ENCODE measurements at places on chromosomes 11 and 22.

DNA sequence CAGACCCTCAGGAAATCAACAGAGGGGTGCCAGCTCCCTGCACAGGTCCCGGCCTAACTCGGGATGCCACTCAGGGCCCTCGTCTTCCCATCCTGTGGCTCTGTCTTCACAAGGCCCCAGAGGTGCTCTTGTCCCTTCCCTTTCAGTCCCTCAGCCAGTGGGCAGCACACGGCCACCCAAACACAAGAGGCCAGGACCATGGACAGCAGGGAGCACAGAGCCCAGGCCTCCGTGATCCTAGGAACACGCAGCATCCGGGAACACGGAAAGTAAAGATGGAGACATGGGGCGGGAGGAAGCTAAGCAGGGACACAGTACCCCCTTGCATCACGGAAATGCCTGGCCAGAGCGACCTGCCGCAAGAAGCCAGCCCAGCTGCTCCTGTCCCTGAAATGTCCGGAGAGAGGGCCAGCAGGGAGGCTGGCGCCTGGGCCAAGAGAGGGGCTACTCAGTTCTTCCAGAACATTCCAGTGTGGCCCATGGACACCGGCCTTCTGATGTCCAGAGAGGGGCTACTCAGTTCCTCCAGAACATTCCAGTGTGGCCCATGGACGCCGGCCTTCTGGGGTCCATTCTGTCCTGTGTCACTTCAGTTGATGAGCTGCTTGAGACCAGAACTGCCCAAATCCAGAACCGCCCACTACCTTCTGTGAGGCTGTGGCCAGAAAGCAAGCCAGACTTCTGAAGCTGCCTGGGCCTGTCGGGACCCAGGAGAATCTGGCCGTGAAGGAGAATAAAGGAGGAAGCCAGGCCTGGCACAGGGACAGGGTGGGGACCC, 274.0 kb downstream of the BRD1 start:
- DNase-seq: peak; percentile 52

GRCh38 chr11:122714004-122714403, 58.5 kb downstream of the UBASH3B start:
- DNase-seq: no peak

GRCh38 chr11:70097783-70098563, 19.9 kb downstream of the ANO1 start:
- DNase-seq: no peak

- no peak for DNase-seq
Measured at GRCh38 chr11:62413060-62413696, 5.7 kb upstream of the SCGB1A1 start.

DNA sequence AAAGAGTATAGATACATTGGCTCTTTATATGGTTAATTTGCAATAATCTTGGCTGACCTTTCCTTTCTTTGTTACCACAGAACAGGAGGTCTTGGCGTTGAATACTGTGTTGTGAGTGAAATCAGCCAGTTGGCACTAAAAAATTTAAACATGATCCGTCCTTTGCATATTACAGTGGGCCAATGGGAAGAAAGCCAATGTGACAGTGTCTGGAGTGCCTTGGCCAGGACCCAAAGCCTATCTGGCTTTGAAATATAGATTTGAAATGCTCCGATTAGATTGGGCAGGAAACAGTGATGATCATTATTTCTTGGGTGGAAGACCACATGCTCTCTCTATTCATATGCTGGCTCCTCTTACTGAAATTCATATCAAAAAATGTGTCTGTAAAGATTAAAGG, 339.6 kb upstream of the ANO3 start:
- DNase-seq: no peak

- DNase-seq: peak; percentile 74
Measured at GRCh38 chr22:20805972-20806471, 32.1 kb downstream of the SERPIND1 start.

GRCh38 chr11:45603946-45604682, 61.3 kb downstream of the CHST1 start:
- DNase-seq: no peak

DNA sequence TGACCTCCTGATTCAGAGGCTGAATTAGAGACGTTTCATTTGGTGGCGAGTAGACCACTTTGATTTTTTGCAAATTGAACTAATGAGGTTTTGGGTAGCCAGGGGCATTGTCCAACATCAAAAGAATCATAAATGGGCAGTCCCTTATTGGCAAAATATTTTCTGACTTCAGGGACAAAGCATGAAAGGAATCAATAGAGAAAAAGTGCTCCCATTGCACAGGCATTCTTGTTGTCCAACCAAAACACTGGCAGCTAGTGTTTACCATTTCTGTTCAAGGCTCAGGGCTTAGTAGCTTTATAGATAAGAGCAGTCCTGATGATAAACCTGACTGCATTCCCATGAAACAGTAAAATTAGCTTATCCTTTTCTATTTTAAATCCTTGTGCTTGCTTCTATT, 6.4 kb upstream of the CARD16 start:
- no peak for DNase-seq

DNA sequence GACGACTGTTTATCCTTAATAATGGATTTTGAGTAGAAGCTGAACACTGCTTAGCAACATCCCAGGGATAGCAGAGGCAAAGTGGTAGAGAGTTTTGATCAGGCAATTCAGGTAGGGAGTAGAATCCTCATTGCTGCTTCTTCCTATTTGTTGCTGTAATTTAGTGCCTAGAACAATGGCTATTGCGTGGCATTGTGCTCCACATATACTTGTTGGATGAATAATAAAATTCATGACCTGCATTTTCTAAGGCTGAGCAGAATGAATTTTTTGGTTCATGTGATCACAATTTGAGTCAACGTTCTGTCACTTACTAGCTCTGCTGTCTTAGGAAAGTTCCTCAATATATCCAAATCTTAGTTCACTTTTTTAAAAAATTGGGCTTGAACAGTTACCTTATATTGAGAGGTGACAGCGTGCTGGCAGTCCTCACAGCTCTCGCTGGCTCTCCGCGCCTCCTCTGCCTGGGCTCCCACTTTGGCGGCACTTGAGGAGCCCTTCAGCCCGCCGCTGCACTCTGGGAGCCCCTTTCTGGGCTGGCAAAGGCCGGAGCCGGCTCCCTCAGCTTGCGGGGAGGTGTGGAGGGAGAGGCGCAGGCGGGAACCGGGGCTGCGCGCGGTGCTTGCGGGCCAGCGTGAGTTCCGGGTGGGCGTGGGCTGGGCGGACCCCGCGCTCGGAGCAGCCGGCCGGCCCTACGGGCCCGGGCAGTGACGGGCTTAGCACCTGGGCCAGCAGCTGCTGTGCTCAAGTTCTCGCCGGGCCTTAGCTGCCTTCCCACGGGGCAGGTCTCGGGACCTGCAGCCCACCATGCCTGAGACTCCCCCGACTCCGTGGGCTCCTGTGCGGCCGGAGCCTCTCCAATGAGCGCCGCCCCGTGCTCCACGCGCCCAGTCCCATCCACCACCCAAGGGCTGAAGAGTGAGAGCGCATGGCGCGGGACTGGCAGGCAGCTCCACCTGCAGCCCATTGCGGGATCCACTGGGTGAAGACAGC, 350.6 kb downstream of the ETS1 start:
- DNase-seq: no peak

DNA sequence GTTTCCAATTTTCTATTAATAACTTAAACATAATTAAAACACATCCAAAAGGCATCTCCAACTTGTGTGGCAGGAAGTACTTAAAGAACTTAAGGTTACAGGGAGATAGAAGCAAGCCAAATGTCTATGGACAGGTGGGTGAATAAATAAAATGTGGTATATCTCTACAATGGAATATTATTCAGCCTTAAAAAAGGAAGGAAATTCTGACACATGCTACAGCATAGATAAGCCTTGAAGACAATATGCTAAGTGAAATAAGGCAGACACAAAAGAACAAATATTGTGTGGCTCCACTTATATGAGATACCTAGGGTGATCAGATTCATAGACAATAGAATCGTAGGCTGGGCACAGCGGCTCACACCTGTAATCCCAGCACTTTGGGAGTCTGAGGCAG, 109.6 kb downstream of the WT1 start:
- no peak for DNase-seq

DNA sequence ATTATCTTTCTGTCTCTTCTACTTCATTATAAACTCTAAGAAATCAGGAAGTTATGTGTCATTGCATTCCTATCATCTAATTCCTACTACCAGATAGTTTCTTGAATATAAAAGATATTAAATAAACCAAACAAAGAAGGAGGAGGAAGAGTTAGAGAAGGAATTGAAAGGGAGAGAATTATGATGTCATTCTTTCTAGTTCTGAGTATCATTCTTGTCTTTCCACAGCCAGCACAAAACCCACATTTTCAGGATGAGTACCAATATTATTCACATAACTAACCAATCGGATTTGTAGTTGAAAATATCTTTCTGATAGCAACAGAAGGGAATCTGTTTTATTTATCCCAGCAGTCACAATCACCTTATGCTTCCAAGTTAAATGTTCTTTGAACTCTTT, 13.3 kb downstream of the MS4A13 start:
- no peak for DNase-seq

GRCh38 chr11:22798901-22799300, 30.7 kb downstream of the SVIP start:
- no peak for DNase-seq

- DNase-seq: no peak
Measured at GRCh38 chr11:10777806-10778205, 26.8 kb downstream of the CTR9 start.

DNA sequence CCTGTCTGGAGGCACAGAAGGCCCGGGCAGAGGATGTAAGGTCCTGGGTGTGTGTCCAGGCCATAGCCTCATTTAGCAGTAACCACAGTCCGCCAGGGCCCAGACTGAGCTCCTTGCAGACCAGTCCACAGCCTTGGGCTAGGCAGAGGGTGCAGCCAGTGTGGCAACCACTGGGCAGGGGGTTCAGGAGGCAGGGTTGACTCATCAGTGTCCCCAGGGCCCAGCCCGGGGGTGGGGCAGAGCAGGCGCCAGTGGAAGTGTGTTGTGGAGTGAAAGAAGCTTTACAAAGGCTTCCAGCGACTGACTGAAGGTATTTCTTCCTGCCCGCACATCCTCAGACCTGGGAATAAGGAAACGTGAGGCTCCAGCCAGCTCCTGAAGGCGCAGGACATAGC, 27.7 kb upstream of the WNT11 start:
- no peak for DNase-seq

DNA sequence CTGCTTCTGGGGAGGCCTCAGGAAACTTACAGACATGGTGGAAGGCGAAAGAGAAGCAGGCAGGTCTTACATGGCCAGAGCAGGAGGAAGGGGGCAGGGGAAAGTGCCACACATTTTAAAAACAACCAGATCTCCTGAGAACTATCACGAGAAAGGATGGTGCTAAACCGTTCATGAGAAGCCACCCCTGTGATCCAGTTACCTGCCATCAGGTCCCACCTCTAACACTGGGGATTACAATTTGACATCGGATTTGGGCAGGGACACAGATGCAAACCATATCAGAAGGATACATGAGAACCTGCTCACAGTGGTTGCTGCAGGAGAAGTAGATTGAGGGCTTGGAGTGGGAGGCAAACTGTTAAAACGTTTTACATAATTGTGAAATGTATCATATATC, 152.2 kb downstream of the ADAMTS15 start:
- peak; percentile 59 for DNase-seq

GRCh38 chr22:19635644-19636043, 78.7 kb upstream of the SEPTIN5 start:
- no peak for DNase-seq

- DNase-seq: no peak
Measured at GRCh38 chr11:45959851-45960250, 37.4 kb downstream of the LARGE2 start.

DNA sequence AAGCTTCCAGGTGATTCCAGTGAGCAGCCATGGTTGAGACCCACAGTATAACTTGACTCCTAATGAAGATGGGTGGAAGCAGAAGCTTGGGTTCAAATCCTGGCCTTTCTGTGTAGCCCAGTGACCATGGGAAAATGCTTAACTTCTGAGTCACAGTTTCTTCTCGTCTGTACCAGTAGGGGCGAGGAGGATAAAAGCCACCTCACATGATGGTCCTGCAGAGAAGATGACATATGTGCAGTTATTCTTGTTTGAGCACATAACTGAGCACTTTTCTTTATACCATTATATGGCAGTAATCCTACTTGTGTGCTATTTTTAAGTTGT, 4.9 kb downstream of the TMEM109 start:
- DNase-seq: no peak
